GOT3 (cell line): ENCODE measurements at places on chromosomes 6 and 20.

DNA sequence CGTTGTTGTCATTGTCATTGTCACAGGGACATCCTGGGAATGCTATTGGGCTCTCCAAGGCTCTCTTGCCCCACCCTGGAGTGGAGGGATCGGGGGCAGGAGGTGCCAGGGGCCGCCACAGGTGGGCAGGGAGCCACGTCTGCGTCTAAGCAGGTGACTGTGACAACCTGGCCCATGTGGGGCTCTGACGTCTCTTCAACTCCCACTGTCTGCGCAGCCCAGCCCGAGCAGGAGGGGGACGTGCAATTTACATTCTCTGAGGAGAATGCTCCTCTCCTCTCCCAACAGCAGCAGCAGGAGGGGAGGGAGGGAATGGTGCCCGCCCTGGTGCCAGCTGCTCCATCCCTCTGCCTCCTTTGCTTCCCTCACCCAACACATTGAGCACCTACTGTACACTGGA, 50.1 kb downstream of the GRM4 start:
- DNase-seq, result no peak

GRCh38 chr6:4324746-4325145, 189.4 kb upstream of the ECI2 start:
- no peak for DNase-seq

- no peak for DNase-seq
Observed at GRCh38 chr6:9412951-9413559, 977.7 kb upstream of the SLC35B3 start.

- DNase-seq, result no peak
Observed at GRCh38 chr6:167719920-167720319, 106.8 kb upstream of the AFDN start.

DNA sequence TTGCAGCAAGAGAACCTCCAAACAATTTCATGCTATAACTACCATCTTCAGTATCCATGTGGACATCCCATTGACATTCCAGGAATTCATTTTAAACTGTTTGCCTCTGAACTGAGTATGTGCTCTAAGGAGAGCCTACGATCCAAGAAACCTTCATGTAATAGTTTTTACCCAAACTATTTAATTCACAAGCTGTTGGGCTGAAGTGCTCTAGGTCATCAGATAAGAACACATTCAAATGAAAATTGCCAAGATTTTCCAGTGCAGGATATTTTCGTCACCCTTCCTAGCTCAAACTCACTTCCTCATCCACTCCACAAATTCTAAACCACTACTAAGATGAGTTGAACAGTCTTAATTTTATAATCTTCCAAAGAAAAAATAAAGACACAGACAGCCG, 12.8 kb downstream of the RSPO3 start:
- DNase-seq, result no peak

DNA sequence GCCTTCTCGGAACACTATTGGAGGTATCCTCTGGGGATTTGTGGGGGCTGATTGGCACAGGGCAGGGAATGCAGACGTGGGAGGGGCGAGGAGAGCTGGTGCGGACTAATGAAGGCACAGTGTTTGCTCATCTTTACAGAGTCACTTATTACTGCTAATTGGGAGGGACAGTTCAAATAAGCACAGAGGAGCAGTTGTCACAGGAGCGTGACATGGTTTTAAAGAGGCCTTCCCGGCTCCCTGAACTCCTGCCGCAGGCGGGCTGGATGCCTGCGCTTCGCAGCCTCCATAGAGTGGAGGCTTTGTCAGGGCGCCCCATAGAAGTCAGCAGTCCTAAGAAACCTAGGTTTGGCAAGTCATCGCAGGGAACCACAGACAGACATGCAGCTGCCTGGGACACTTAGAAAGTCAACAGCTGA, 149.6 kb downstream of the LINC00237 start:
- DNase-seq, result no peak

GRCh38 chr6:159939591-159940016, 29.3 kb upstream of the IGF2R start:
- DNase-seq, result no peak

- no peak for DNase-seq
Observed at GRCh38 chr20:51769976-51770615, 1.9 kb upstream of the ATP9A start.
